ENCODE measurements at places on chromosomes 4 and X.
A peak's percentile ranks its signal among the peaks of the same experiment; 100 is the strongest.

- DNase-seq = no peak
These were observed 244.7 kb downstream of the SLC7A11 start for GRCh38 chr4:137997496-137997895.

GRCh38 chr4:185143601-185143969, 519 bp downstream of the SLC25A4 start:
- DNase-seq = no peak

GRCh38 chr4:128451270-128451905, 163.8 kb upstream of the PGRMC2 start:
- no peak for DNase-seq

DNA sequence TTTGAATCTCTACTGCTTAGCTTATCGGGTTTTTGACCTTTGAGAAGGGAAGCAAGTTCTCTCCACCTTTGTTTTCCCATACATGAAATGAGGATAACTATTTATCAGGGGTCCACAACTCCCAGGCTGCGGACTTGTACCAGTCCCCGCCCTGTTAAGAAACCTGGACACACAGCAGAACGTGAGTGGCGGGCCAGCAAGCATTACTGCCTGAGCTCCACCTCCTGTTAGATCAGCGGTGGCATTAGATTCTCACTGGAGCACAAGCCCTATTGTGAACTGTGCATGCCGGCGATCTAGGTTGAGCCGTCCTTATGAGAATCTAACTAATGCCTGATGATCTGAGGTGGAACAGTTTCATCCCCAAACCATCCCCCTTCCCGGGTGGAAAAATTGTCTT, 579.5 kb downstream of the GALNTL6 start:
- DNase-seq = no peak

DNA sequence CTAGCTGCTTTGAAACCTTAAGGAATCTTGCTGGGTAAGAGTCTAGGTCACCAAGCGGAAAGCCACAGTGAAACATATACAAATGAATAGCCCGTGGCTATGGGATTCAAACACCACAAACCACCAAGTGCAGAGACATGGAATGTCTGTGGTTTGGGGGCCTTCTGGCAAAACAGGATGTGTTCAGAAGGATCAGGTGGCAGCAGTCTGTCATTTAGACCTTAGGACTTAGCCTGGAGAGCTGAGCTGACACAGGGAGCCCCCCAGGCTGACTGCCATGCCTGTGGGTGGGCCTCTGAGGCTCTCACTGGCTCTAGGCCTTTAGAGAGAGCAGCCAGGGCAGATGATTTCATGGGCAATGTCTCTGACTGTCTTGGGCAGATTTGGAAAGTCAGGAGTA, 225.6 kb downstream of the FBXW7 start:
- peak; percentile 85 for DNase-seq

Measured in mesendoderm (in vitro differentiated cells).